ENCODE measurements at places on chromosomes 2 and 18.

GRCh38 chr2:24906466-24906865 lies 13.6 kb downstream of the ADCY3 start:
- no peak for DNase-seq

- peak; percentile 65 for DNase-seq
These were observed 506 bp downstream of the BMPR2 start for GRCh38 chr2:202376460-202377206.

GRCh38 chr2:100814453-100814852 lies 5.5 kb upstream of the NPAS2 start:
- no peak for DNase-seq

GRCh38 chr2:39796134-39796533 lies 17.1 kb upstream of the THUMPD2 start:
- DNase-seq = no peak
